Stimulated activated CD4-positive, alpha-beta T cell treated with anti-CD3 and anti-CD28 coated beads, Interleukin-15, amount 100 ng/mL, for 1 hour (primary cell): ENCODE measurements at places on chromosomes 5 and 9.

DNA sequence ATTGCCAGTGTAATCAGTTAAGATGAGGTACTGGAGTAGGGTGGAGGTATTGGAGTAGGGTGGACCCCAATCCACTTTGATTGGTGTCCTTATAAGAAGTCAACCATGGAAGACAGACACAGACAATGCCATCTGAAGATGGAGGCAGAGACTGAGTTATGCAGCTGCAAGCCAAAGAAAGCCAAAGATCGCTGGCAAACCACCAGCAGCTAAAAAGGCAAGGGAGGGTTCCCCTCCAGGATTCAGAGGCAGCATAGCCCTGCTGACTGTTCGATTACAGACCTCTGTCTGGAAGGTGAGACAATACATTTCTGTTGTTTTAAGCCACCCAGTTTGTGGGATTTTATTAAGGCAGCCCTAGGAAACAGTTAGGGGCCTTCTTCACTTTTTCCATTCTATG, 30.5 kb upstream of the CKMT2 start:
- no peak for DNase-seq

DNA sequence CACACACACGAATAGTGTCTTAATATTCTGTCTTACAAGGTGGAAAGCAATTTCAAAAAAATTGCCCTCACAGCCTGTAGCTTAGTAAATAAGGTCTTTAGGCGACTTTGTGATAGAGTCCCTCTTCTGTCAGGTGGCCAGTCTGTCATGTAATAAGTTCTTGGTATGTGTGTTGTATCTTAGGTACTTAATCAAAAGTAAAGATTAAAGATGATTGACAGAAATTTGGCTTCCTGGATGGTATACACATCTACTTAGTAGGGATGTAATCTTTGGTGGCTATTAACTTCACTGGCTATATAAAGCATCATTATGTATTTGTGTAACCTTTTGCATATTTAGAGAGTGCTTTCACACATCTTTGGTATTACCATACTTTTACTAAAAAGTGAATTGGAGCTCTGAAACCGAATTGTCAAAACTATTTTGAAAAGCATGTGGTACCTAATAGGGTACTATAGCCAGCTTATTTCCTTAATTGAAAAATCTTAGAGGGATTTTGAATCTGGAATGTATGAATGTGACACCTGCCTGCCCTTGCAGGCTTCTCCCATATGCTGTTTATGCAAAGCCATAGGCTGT, 3.4 kb downstream of the G3BP1 start:
- DNase-seq = no peak

DNA sequence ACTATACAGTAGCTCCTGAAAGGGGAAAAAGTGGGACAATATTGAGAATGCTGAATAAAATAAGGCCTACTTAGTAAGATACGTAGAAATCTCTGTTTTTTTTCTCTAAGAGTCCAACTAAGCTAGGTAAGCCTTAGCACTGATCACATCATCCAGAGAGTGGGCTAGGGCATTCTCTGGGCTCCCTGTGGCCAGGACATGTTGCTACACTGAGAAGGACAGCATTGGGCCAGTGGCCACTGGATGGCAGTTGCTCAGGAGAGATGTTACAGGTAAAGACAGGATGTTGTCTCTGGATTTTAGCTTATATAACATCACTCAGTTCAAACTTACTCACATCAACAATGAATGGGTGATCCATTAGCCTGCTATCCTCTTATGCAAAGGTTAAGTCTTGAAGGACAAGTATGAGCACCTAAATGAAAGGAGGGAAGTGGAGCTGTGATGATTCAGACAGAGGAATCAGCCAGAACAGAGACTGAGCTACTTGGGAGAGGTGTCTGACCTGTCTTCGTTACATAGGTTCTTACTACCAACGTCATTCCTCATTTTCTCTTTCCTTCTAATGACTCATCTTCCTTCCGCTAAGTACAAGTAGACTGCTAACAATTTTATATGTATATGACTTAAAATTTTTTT, 226.6 kb upstream of the ADCY2 start:
- DNase-seq = no peak

DNA sequence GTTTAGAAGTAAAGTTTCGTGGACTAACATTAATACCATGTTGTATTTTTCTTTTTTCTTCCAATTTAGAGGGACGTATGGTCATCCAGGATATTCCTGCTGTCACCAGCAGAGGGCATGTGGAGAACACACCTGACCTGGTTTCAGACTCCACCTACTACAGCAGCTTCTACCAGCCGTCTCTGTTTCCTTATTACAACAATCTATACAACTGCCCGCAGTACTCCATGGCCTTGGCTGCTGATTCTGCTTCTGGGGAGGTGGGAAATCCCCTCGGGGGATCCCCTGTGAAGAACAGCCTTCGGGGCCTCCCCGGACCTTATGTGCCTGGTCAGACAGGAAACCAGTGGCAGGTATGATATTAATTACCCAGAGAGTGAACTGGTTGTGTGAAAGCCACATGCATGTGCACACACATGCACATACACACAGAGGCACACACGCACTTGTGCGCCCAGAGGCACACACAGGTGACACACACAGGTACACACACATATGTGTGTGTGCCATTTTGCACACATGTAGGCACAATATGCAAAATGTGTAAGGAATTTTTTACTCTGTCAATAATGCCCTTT, 52.4 kb downstream of the DMRT1 start:
- DNase-seq = peak; percentile 10

DNA sequence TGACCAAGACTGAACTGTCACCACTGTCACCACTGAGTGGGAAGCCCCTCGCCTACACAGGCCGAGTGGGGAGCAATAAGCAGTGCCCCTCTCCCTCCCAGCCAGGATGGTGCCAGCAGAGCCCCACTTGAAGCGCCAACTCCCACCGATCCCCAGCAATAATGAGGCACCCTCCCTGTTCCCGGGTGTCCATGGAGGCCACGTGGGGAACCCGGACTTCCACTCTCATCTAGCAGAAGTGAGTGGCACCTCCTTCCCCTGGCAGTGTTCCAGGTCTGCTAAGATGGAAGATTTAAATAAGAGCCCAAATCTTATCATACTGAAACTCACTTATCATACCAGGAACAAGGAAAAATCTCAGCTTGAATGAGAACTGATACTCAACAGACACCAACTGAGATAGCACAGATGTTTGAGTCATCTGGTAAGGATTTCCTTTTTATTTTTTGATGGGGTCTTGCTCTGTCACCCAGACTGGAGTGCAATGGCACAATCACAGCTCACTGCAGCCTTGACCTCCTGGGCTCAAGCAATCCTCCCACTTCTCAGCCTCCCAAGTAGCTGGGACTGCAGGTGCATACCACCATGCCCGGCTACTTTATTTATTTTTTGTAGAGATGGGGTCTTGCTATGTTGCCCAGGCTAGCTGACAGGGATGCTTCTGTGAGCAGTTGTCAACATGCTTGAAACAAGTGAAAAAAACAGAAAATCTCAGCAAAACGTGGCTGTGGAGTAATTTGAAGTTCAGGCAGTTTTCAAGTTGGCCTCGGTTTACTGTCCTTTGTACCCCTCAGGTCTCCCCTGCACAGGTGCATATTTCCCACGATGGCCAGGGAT, 29.6 kb upstream of the ASS1 start:
- no peak for DNase-seq

DNA sequence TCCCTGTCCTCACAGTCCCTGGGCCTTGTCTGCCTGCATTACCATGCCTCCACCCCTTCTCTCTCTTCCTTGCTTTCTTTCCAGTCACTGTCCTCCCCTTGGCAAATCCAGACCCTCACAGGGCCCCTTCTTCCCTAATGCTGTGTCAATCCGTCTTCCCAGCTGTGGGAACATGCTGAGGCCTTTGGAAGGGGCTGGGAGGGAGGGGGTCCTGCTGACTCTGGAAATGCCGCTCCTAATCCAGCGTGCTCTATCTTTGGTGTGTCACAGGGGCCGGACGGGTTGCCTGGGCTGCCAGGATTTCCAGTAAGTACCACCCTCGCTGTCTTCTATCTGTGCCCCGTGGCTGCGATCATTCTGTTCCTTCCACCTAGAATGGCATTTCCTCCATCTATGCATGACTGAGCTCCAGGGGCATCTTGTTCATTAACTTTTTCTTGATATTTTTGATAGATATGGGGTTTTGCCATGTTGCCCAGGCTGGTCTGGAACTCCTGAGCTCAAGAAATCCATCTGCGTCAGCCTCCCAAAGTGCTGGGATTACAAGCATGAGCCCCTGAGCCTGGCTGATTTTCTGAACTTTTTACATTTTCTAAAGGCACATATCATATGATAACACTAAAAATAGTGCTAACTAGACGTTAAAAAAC, 64.5 kb upstream of the TGFBR1 start:
- no peak for DNase-seq

DNA sequence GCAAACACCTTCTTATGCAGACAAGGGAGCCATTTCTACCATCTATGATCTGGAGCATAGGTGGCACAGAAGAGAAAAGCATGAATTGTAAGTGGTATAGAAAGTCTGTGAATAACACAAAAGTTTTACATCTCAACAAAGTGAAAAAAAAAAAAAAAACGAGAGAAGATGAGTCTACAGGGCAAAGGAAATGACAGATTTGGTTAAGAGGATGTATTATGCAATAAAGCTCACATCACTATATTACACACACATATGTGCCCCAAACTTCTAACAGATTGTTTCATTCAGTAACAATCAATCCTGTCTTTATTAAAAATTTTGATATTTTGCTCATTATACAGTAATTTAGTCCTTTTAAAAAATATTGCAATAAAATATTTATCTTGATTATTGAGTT, 49.8 kb downstream of the CERT1 start:
- no peak for DNase-seq

GRCh38 chr9:117649126-117649525, 55.1 kb upstream of the TLR4 start:
- no peak for DNase-seq

DNA sequence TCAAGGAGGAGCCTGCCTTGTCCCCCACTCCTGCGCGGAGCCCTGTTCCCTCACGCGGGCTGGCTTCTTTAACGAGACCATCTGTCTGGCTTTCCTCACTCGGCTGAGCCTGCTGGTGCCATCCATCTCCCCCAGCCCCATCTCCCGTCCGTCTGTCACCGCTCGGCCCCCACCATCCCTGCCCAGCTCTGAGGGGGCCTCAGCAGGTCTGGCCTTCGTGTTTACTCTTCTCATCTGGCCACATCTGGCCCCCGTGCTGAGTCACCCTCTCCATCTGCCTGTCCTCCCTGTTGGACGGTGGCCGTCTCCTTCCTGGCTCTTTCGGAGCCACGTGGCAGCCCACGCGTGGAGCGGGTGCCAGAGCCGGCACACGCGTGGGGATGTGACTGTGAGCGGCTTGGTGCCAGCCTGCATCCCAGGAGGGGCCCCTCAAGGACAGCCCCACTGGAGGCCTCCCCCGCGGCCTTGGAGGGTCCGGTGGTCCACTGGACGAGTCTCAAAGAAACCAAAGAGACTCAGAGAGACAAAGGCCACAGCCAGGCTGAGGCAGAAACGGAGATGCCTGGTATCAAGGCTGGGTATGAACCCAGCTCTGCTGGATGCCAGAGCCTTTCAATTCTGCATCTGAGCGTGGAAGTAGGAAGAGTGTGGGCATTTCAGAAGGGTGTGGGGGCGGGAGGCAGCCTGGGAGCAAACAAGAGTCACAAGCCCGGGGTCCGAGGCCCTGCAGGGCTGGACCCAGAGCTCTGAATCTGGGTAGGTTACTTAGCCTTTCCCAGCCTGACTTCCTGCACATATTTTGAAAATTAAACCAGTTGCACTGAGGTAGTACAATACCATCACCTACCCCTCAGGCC, 76.7 kb upstream of the UNC5A start:
- DNase-seq = no peak

DNA sequence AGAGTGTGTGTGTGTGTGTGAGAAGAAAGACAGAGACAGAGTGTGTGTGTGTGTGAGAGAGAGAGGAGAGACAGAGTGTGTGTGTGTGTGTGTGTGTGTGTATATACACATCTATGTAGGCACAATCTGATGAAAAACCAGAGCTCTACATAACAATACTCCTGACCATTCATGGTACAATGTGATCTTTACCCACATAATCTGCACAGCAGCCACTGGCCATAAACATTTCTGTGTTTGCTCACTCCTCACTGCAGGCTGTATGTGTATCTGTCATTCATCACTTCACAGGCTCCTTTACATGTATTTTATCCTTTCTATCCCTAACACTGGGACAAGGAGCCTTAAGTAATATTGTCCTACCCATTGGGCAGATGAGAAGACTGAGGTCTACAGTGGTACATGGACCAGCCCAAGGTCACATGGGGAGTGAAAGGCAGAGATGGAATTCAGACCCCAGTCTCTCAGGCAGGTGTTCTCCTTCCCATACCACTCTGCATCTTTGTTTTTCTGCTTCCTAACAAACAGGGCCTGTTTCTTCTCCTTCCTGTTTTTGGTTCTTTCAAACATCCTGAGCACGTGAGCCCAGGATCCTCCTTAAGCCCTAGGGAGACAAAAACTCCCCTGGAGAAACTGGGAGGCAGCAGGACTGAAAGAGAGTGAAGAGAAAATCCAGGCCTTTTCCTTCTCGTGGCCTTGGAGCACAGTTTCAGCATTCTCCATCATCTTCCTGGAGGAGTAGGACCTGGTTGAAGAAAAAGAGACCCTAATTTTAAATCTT, 201.7 kb upstream of the MSX2 start:
- no peak for DNase-seq

GRCh38 chr9:109387206-109387605, 66.3 kb upstream of the EPB41L4B start:
- no peak for DNase-seq

GRCh38 chr5:18433336-18433735, 799.1 kb downstream of the TAF11L14 start:
- DNase-seq = no peak

GRCh38 chr9:103116246-103116645, 121.1 kb downstream of the CYLC2 start:
- no peak for DNase-seq

DNA sequence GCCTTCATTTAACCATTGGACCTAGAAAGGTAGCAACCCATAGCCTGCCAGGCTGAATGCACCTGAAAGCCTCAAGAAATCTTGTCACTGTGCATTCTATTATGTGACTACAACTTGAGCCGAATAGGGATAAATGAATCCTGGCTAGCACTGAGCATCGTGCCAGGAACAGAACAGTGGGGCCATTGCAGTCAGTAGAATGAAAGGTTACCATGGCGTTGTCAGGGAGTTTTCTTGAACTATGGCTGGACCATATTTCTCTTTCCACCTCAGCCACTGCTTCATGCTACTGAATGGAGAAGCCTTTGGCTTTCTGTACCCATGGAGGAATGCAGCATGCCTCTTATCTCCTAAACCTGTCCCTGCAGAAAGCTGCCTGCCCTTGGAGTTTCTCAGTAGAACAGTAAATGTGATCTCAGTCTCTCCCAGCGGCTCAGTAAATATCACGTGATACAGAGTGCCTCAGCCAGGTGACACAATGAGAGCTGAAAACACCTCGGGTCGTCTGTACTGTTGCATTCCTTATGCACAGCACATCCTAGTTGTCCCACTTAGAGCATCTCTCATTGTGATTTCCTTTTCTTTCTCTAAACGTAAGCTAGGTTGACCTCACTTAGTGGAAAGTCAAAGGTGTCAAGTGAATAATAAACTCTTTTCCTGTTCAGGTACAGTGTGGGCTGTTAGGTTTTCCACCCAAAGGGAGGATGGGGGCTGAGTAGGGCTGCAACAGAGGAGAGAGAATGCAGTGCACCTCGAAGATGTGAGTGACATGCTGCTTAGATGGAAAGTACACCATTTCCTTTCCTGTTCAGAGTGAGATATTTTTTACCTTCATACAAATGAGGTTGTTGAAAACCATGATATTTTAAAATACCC, 115.3 kb downstream of the MACIR start:
- DNase-seq = no peak
